ENCODE measurements at places on chromosomes 12 and 14. TPM values are rescaled to one million over a fixed set of nuclear protein-coding genes. Genes with fewer than 3 reads are reported as not detected.

BBOF1 gene
- total RNA-seq, result 0.77 TPM

PRPH gene
- total RNA-seq, result not detected

DPPA3 gene
- total RNA-seq, result not detected

TEX52 gene
- not detected for total RNA-seq

AQP5 gene
- total RNA-seq, result under 0.01 TPM

WSCD2 gene
- total RNA-seq, result not detected

NANOG gene
- not detected for total RNA-seq

CCDC38 gene
- not detected for total RNA-seq

CPNE6 gene
- total RNA-seq, result not detected

DBX2 gene
- total RNA-seq, result not detected

GUCY2C gene
- not detected for total RNA-seq

CRIP2 gene
- total RNA-seq, result 137 TPM

LRFN5 gene
- not detected for total RNA-seq

OTX2 gene
- not detected for total RNA-seq

PTCSC3 gene
- not detected for total RNA-seq

PAX9 gene
- total RNA-seq, result not detected

PRH2 gene
- total RNA-seq, result not detected

CYP27B1 gene
- total RNA-seq, result 0.39 TPM

KRT83 gene
- not detected for total RNA-seq

ANKRD33 gene
- total RNA-seq, result 0.26 TPM

DENND5B gene
- total RNA-seq, result 5.9 TPM

STAB2 gene
- total RNA-seq, result 71.1 TPM

FGF23 gene
- under 0.01 TPM for total RNA-seq

FSCB gene
- not detected for total RNA-seq

SOS2 gene
- total RNA-seq, result 19.4 TPM

FOXM1 gene
- total RNA-seq, result 5.1 TPM

MSI1 gene
- not detected for total RNA-seq

ALKBH2 gene
- 4.3 TPM for total RNA-seq

IFNG-AS1 gene
- total RNA-seq, result not detected

MIA2 gene
- total RNA-seq, result 9.2 TPM

PRICKLE1 gene
- total RNA-seq, result 16.3 TPM

C14orf119 gene
- total RNA-seq, result 49.8 TPM

STXBP6 gene
- total RNA-seq, result 34.5 TPM

KLRD1 gene
- total RNA-seq, result 0.13 TPM

KRT81 gene
- not detected for total RNA-seq

SERPINA12 gene
- total RNA-seq, result not detected

GPRC5D gene
- not detected for total RNA-seq

SLCO1C1 gene
- total RNA-seq, result not detected

CLEC1B gene
- total RNA-seq, result not detected

ACVRL1 gene
- 416 TPM for total RNA-seq

ACOT4 gene
- total RNA-seq, result 0.26 TPM

CIROP gene
- not detected for total RNA-seq

HOXC6 gene
- not detected for total RNA-seq

NTF3 gene
- not detected for total RNA-seq

CFAP251 gene
- 4.2 TPM for total RNA-seq

SYNDIG1L gene
- total RNA-seq, result not detected

GABARAPL1 gene
- total RNA-seq, result 123 TPM

NKX2-1 gene
- not detected for total RNA-seq

MOK gene
- total RNA-seq, result 1.3 TPM
